ENCODE measurements at places on chromosomes 16 and 17.

GRCh38 chr16:84467256-84467655 is 37.2 kb downstream of the MEAK7 start:
- H3K36me3 ChIP-seq: peaks cover 6% of the 10 kb centered on the region
- no peak overlapping the region for H3K27ac ChIP-seq
- H3K4me1 ChIP-seq: no peaks in the 10 kb centered on the region
- no peaks in the 10 kb centered on the region for H3K27me3 ChIP-seq
- no peak overlapping the region for H3K4me3 ChIP-seq
- no peak for DNase-seq

DNA sequence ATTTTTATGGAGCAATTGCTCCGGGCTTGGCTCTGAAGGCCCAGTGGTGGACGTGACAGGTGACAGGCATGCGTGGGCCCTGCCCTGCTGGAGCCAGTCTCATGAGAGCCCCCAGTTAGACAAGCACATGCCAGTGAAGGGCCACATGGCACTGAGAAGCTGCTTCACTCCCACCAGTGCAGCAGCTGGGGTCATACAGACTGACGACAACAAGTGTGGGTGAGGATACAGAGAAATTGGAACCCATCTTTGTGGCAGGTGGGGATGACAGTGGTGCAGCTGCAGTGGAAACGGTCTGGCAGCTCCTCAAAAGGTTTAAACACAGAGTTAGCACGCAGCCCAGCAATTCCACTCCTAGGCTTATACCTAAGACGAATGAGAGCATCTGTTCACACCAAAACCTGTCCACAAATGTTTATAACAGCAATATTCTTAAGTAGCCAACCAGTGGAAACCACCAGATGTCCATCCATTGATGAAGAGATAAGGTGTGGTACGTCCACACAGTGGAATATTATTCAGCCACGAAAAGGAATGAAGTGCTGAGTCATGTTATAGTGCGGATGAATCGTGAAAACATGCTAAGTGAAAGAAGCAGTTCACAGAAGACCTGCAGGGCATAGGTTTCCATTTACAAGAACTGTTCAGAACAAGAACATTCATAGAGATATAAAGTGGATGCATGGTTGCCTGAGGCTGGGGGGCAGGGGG is 12.5 kb upstream of the CIBAR2 start:
- H3K36me3 ChIP-seq: no peaks in the 10 kb centered on the region
- no peaks in the 10 kb centered on the region for H3K27me3 ChIP-seq
- H3K27ac ChIP-seq: no peak overlapping the region
- DNase-seq: no peak
- H3K4me3 ChIP-seq: no peak overlapping the region
- no peaks in the 10 kb centered on the region for H3K4me1 ChIP-seq

- H3K27me3 ChIP-seq: no peaks in the 10 kb centered on the region
- H3K4me1 ChIP-seq: peaks cover 4% of the 10 kb centered on the region
- peaks cover 35% of the 10 kb centered on the region for H3K36me3 ChIP-seq
- DNase-seq: no peak
- no peak overlapping the region for H3K4me3 ChIP-seq
- H3K27ac ChIP-seq: no peak overlapping the region
These were observed 11.1 kb downstream of the G6PC3 start for GRCh38 chr17:44081681-44082080.

DNA sequence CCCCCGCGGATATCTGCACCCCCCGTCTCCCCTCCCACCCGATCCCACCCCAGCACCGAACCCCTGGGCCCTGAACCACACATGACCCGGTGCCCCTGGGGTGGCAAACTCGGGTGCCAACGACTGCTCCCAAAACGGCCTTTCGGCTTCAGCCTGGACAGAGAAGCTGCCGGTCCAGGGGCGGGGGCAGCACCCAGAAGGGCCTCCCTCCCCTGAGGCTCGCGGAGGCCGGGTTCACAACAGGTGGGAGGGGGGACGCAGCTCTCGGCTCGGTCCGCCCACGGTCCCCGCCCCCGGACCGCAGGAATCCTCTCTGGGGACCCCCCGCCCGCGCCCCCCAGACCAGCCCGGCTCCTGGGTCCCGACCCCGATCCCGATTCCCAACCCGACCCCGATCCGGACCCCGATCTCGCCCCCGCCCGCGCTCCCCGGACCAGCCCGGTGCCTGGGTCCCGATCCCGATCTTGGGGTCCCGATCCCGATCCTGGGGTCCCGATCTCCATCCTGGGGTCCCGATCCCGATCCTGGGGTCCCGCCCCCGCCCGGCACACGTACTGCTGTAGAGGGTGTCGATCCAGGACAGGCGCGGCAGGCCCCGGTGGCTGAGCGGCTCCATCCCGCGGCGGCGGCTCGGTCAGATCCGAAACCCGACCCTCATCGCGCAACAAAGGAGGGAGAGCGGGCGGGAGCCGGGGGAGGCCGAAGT is 516 bp downstream of the ABR start:
- no peak for DNase-seq
- H3K4me3 ChIP-seq: peak overlapping the region; percentile 77
- H3K36me3 ChIP-seq: peaks cover 4% of the 10 kb centered on the region
- H3K27ac ChIP-seq: no peak overlapping the region
- peaks cover 4% of the 10 kb centered on the region for H3K4me1 ChIP-seq
